ENCODE measurements at places on chromosomes 3 and 15. TPM values are rescaled to one million over a fixed set of nuclear protein-coding genes. Genes with fewer than 3 reads are reported as not detected.

- no peak for DNase-seq
Observed at GRCh38 chr3:177257006-177257405, 59.7 kb upstream of the TBL1XR1 start.

- DNase-seq: no peak
Observed at GRCh38 chr15:73564255-73564654, 68.9 kb downstream of the NPTN start.

GRCh38 chr3:18998069-18998468 is 150.2 kb upstream of the KCNH8 start:
- no peak for DNase-seq

GRCh38 chr3:62329971-62330370 is 43.4 kb downstream of the FEZF2 start:
- DNase-seq: no peak

AGBL1 gene
- 25.5 TPM for polyA plus RNA-seq

SLC27A2 gene
- 0.09 TPM for polyA plus RNA-seq

CD86 gene
- polyA plus RNA-seq: 1.5 TPM

Measured in forelimb muscle (tissue), 1 donor.